Fibroblast of mammary gland (primary cell): ENCODE measurements at places on chromosomes 12 and 14.

- DNase-seq = peak; percentile 41
These were observed 14.5 kb downstream of the KRAS start for GRCh38 chr12:25236190-25236589.

GRCh38 chr12:11824069-11824468 lies 174.6 kb downstream of the ETV6 start:
- DNase-seq = no peak

- DNase-seq = no peak
These were observed 8.8 kb upstream of the CLECL1 start for GRCh38 chr12:9741726-9742125.

DNA sequence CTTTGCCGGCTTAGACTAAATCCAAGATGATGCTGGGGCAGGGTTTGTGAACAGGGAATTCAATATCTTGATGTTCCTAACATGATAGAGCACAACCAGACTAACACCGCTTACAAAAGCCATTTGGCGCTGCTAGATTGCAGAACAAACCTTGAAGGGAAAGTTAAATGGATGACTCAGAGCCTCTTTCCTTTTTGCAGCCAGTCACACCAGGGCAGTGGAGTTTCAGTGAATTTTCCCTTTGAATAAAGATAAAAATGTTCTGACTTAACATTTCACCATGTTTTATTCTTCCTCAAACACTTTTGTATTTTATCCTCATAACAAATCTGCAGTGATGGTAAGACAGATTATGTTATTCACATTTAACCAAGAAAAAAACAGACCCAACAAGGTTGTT lies 47.3 kb downstream of the PDE6H start:
- DNase-seq = peak; percentile 4

DNA sequence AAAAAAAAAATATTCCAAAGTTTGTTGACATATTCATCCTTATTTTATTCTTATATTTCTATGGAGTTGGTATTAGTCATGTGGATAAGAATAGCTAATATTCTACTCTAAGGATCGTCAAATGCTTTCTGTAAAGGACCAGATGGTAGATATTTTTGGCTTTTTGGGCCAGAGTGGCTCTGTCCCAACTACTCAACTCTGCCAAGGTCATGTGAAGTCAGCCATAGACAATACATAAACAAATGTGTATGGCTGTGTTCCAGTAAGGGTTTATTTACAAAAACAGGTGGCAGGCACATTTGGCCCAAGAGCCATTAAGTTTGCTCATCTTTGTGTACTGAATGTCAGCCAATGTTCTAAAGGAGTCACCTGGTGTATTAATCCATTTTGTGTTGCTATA lies 131.8 kb downstream of the TBX5 start:
- peak; percentile 31 for DNase-seq

DNA sequence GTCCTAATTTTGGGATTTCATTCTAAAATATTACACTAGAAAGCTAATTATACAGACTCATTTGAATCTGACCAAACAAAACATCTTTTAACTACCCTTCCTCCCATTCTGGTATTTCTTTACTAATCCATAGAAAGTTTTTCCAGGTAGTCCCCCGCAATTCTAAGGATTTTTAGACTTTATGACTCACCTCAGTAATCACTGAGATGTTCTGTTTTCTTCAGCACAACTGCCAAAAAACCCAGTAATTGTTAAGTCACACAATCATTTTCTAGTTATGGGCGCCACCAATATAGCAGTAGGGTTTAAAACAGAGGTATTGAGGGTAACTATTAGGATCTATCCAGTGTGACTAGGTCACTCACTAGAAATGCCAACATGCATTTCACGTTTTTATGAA lies 1.6 kb upstream of the ARID4A start:
- DNase-seq = peak; percentile 57
